Sigmoid colon (tissue), 7 donors: ENCODE measurements at places on chromosomes 2 and 18. TPM values are rescaled to one million over a fixed set of nuclear protein-coding genes. Genes with fewer than 3 reads are reported as not detected.

GLI2 gene
- 0.76 TPM for polyA plus RNA-seq

GRCh38 chr2:155145758-155146229 lies 447.3 kb downstream of the KCNJ3 start:
- no peak overlapping the region for H3K4me3 ChIP-seq
- no peak overlapping the region for H3K27ac ChIP-seq
- H3K27me3 ChIP-seq: no peaks in the 10 kb centered on the region
- H3K36me3 ChIP-seq: no peaks in the 10 kb centered on the region
- no peaks in the 10 kb centered on the region for H3K4me1 ChIP-seq

GRCh38 chr2:72781480-72781879 lies 44.4 kb downstream of the EXOC6B start:
- no peaks in the 10 kb centered on the region for H3K4me1 ChIP-seq
- H3K27me3 ChIP-seq: no peaks in the 10 kb centered on the region
- H3K27ac ChIP-seq: no peak overlapping the region

- no peak for DNase-seq
- no peak overlapping the region for H3K4me3 ChIP-seq
- no peak overlapping the region for H3K27ac ChIP-seq
- H3K36me3 ChIP-seq: no peaks in the 10 kb centered on the region
- no peaks in the 10 kb centered on the region for H3K27me3 ChIP-seq
Observed at GRCh38 chr2:181546086-181546485, 88.9 kb downstream of the ITGA4 start.

DNA sequence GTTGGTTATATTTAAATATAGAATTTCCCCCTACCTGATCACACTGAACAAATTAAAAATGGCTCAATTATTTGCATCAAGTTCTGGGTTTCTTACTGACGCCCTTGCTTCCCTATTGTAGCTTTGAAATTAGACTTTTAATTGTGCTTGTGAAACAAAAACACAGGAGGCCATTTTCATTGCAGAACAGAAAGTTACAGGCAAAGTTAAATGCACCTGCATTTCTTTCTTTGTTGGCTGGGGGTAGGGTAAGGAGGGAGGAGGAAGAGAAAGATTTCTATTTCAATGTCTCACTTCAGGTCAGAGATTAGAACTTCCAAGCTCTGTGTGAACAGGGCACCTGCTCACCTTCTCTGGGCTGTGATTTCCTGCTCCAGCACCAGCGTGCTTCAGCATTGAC lies 199.6 kb downstream of the BCL11A start:
- H3K36me3 ChIP-seq: no peaks in the 10 kb centered on the region
- no peak overlapping the region for H3K4me3 ChIP-seq

DNA sequence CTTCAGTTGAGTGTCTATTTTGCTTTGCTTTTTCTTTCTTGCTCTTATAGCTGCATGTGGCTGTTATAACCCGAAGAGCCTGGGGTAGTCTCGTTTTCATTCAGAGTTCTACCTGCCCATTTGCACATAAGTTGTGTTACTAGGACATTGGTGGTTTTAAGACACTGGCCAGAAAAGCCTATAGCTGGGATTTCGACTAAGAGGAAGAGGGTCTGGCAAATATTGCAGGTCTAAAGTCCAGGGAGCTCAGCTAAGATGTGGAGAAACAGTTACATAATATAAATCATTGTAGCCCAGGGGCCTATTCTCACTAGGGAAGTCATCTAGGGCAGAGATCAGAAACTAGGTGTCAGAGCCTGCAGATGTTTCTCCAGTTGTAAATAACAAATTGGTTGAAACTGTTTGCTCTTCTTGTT lies 120.8 kb downstream of the BABAM2 start:
- H3K36me3 ChIP-seq: no peaks in the 10 kb centered on the region
- H3K4me3 ChIP-seq: no peak overlapping the region
- no peaks in the 10 kb centered on the region for H3K27me3 ChIP-seq
- H3K27ac ChIP-seq: no peak overlapping the region
- no peak for DNase-seq
